ENCODE measurements at places on chromosomes 16 and 17.

GRCh38 chr16:83475108-83475507 is 332.7 kb upstream of the HSBP1 start:
- no peak for DNase-seq

DNA sequence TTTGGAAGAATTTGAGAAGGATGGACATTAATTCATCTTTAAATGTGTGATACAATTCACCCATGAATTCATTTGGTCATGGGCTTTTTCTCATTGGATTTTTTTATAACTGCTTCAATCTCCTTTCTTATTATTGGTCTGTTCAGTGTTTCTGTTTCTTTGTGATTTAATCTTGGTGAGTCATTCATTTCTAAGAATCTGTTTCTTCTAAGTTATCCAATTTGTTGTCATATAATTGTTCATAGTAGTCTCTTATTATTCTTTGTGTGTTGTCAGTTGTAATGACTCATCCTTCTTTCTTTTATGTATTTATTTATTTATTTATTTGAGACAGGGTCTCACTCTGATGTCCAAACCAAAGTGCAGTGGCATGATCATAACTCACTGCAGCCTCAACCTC is 146.1 kb upstream of the ZNF267 start:
- DNase-seq: no peak

DNA sequence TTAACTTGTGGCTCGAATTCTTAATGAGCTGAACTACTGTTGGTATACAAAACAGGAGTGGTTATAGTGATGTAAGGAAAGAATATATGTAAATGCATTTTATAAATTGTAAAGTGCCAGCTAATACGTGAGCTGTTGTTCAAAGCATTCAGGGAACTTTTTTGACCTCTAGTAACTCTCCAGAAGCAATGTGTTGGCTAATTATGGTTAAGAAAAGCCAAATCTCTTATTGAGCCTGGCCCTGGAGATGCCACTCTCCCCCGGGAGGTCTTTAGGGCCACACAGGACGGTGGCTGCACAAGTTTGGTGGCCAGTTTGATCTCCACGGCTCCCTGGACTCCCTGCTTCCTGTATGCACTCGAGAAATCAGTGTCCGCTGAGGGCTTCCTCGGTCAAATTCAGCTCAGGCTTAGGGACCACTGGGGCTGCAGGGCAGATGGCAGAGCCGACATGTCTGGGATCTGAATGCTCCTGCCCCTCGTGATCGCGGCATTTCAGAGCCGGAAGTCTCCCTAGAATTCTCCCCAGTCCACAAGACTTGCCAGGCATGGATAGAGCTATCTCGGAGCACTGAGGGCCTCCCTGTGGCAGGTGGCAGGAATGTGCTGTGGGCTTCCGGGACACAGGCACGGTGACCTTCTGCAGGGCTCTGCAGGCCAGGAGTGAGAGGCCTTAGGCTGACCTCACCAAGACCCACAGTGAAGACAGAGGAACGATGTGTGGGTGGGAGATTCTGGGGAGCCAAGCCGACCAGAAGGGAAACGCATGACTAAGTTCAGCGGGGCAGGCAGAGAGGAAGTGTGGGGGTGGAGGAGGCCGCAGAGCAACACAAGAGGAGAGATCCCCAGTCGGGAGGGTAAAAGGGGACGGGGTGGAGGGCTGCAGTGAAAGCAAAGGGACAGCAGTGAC is 18.6 kb upstream of the PITPNM3 start:
- DNase-seq: no peak

- DNase-seq: no peak
Observed at GRCh38 chr16:48607056-48607825, 2.7 kb downstream of the N4BP1 start.

DNA sequence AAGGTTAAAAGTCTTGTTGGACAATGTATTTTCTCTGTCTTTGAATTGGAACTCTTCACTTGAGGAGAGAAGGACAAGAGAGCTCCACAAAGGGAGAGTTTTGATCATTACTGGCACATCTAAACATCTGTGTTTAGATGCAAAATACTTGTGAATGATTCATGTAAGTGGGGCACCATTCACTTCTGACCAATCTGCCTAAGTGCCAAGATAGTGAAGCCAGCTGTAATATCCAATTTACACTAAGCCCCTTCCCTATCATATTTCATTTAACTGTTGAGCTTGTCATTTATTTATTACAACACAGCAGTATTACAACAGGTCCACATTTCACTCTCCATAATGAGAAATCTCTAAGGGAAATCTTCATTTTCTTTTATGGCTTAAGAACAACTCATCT is 832.3 kb upstream of the GOT2 start:
- no peak for DNase-seq

DNA sequence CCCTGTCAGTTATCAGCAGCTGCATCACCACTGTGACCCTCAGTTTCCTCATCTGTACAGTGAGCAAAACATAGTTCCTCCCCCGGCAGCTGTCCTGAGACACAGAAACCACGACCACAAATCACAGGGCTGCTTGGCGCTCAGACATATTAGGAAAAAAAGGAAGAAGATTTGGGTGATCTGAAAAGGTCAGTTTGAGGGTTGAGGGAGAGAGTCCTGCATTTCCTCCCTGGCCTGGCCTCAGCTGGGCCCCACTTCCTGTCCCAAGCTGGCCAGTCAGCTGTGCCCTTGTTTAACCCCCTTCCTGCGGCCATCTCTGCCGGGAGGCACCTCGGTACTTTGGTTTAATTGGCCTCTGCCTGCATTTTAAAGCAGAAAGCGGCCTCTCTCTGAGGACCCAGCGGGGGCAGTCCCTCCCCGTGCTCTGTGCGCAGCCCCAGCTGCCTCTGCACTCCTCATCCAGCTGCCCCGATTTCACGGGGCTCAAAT is 24.0 kb upstream of the CIBAR2 start:
- no peak for DNase-seq

DNA sequence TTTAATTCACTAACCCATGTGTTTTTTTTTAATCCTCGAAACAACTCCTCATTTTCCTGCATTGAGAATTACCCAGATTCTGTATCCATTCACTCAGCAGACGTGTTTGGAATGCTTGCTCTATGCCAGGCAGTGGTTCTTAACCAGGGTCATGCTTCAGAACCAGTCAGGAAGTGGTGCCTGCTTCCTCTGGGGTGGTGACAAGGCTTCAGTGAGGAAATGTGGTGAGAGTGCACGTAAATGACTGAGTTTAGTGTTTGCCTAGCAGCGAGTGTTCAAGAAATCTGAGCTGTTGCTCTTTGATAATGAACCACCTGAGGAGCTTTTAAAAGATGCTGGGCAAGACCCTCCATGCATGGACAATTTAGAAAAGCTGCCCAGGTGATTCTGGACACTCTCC is 9.9 kb downstream of the ZFP90 start:
- no peak for DNase-seq

DNA sequence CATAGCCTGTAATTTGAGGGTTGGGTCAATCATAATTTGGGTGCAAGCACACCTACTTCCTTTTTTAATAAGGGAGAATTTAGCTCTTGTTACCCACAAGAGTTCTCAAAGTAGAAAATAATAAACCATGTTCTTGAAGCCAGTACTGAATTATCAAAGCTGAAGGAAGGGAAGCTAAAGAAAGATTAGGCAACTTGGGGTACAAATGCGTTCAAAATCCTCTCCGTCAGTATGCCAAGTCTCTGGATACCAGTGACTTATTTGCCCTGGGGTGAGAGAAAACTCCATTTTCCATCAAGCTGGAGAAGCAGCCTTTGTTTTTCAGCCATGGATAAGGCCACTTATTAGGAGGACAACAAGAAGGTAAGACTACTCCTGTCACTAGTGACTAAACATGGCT is 23.5 kb upstream of the DHRS13 start:
- no peak for DNase-seq

- DNase-seq: no peak
Observed at GRCh38 chr16:25487888-25488287, 203.9 kb upstream of the HS3ST4 start.

DNA sequence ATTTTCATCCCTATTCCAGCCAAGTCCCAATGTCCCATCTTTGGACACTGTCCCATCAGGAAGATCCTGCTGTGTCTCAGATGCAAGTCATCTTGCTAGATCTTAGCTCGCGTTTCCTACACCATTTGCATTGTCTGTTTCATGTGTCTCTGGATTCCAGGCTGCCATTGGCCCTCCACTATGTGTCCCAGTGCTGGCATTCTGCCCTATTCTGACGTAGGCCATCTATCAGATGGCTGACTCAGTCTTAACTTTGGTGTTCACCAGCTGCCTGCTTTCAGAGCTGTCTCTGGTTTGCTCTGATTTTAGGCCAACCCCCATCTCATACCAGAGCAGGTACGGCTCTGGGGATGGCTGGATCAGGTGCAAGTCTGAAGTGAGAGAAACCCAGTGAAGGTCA is 300.9 kb upstream of the ASIC2 start:
- no peak for DNase-seq

- DNase-seq: no peak
Observed at GRCh38 chr17:82051776-82052637, at the start of the genes GPS1 and RFNG. TSS of gene GPS1 (plus strand) at chr17:82051898. CDS start at chr17:82051932, 34 bp downstream. TSS of gene RFNG (minus strand) at chr17:82051811. CDS start at chr17:82051766, 45 bp downstream.

DNA sequence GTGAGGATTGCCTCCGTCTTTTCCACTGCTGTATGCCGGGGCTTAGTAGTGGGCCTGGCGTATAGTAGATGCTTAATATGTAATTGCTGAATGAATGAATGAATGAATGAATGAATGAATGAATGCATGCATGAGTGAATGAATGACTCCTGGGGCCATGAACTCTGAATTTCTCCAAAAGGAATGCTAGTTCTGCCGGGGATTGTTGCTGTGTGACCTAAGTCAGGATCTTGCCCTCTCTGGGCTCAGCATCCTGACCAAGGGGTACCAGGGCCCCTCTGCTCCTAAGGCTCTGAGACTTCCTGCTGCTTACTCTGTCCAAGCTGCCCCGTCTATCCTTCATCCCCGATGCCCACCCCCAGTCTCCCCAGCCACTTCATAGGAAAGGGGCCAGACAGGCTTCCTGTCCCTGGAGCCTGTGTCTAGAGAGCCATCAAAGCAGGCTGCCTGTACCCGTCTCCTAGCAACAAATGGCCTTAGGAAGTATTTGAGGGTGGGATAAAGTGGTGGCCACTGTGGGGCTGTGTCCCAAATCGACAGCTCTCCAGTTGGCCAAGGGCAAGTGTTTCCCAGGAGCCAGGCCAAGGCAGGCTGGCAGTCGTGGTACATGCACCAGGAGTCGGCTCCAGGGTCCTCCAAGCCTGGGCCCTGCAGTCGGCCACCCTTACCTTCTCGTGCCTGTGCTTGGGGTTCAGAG is 11.6 kb upstream of the MPRIP start:
- DNase-seq: no peak

GRCh38 chr17:70912716-70913485 is 743.6 kb downstream of the KCNJ2 start:
- no peak for DNase-seq

GRCh38 chr17:48633266-48633677 is 7.1 kb upstream of the HOXB9 start:
- no peak for DNase-seq

- DNase-seq: no peak
Observed at GRCh38 chr16:29745853-29746345, at the start of gene C16orf54. TSS of gene C16orf54 (minus strand) at chr16:29745990. CDS start at chr16:29744951, 1,039 bp downstream.

- no peak for DNase-seq
Observed at GRCh38 chr16:30054959-30055553, 10.5 kb upstream of the ALDOA start.

All from NCI-H1436 treated with DMSO at 0.1 percent for 48 hours (cell line).